GM19239 (cell line): ENCODE measurements at places on chromosomes 7 and 10.

- DNase-seq: no peak
Observed at GRCh38 chr10:92208736-92209135, 82.1 kb downstream of the CPEB3 start.

- DNase-seq: no peak
Observed at GRCh38 chr7:158650821-158651225, 53.8 kb downstream of the NCAPG2 start.

DNA sequence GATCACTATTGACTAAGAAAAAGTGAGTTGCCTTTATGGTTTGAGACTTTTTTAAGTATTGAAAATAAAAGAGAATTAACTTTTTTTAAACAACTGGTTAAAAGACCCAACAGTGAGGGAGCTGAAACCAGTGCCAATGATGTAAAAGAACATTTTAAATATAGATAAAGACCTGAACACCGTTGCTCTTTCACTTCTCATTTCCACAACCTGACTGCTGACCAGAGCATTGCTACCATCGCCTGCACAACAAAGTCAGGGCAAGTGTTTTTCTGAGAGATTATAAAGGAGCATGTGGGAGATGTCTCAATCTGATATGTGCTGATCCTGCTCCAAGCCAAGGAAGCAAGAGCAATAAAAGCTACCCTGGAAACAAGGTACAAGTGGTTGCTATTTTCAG lies 34.7 kb downstream of the IMMP2L start:
- peak; percentile 5 for DNase-seq

DNA sequence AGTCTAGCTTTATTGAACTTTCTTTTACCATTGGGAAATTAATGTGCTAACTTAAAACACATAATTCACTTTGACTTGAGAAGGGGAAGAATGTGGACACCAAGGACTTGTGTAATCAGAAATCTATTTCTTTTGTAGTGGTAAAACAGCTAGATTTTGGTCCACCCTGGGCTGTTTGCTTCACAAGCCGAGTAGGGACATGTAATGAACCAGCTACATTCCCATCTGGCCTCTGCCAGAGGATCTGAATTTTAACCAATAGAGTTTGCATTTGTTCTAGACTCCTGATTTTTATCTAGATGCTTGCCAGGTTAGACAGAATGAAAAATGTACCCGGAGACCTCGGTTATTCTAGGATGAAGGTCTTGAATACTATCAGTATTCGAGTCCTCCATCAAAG lies 1.9 kb downstream of the CACNB2 start:
- no peak for DNase-seq

GRCh38 chr7:100363098-100363497 lies 5.2 kb downstream of the PILRB start:
- no peak for DNase-seq

GRCh38 chr7:120731271-120731670 lies 126.7 kb downstream of the TSPAN12 start:
- no peak for DNase-seq

- no peak for DNase-seq
Observed at GRCh38 chr10:60896033-60896432, 48.0 kb downstream of the RHOBTB1 start.

GRCh38 chr10:89256962-89257361 lies 5.4 kb upstream of the LIPA start:
- no peak for DNase-seq

DNA sequence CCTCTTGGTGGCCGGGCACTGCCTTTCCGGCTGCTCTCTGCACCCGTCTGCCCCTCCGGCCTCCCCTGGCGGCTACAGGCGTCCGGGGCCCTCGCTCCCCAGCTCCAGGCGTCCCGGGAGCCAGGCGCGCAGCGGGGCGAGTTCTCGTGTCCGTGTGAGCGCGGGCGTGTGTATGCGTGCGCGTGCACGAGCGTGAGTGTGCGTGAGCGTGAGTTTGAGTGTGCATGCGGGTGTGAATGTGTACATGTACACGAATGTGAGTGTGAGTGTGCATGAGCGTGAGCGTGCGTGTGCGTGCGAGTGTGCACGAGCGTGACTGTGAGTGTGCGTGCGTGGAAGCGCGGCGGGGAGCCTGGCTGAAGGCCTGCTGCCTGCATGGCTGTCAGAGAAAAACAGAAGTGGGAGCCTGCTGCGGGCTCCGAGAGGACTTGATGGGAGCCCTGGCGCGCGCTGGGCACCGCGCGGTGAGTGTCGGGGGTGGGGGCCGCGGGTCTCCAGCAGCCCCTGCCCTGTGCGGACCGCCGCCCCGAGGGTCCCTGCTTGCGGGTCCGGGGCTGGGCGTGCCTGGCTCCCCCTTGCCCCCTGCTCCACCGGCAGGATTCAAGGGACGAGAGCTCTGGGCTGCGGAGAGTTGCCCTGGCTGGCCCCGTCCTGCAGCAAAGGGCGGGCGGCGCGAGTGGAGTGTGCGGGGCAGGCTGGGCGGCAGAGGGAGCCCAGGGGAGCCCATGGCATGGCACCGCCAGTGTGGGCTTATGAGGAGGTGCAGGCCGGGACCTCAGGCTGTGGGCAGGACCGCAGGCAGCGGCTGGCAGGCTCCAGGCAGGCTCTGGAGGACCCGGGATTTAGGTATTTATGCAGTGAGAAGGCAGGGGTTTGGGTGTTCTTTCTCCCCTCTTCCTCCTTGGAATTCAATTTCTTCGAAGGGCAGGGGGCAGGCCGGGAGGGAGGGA lies 75.8 kb upstream of the EN2 start:
- no peak for DNase-seq

DNA sequence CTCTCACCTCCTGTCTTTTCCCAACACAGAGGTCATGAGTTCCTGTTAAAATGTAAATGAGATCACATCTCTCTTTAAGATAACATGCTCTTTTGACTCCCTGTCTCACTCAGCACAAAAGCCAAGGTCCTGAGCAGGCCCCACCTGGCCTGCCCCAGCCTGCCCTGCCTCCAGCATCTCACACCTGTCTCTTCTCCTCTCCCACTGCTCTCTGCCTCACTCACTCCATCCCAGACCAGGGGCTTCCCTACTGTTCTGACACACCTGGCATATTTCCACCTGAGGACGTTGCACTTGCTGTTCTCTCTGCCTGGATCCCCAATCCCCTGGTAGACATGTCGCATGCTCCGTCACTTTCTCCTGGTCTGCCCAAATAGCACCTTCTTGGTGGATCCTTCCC lies 285.0 kb upstream of the ZMIZ1 start:
- no peak for DNase-seq

DNA sequence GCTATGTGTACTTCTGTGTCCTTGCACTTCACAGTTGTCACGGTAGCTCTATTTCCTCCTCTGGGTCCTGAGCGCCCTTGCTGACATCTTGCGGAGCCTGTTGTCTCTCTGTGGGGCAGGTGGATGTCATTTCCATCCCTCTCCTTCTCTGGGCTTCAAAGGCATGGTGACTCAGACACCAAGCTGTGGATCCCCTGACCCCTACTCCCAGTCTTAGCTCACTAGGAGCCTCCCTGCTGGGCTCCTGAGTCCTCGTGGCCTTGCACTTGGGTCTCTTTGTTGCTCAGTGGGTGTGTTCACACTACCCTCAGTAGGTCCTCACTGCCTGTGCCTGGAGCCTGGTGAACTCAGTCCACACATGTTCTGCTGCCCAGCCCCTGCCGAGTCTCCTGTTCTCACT lies 100.3 kb upstream of the PAX2 start:
- no peak for DNase-seq

DNA sequence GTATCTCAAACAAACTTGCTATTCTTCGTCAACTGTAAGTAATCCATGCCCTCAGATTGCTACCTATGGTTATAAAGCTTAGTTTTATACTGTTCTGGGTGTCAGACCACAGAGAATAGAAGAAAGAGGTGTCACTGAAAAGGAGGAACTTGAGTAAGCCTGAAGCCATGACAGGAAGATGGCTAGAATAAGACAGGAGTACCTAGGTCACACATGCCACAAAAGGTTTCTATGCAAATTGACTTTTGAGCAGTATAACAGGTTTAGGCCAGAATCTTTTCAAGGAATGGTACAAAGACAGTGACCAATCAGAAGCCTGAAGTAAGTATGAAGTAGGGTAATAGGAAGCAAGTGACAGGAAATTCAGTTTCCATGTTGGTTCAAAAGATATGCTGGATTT lies 23.5 kb downstream of the FBXW4 start:
- DNase-seq: no peak

- DNase-seq: no peak
Observed at GRCh38 chr7:101869901-101870290, 52.5 kb downstream of the CUX1 start.

- DNase-seq: no peak
Observed at GRCh38 chr7:5854738-5855137, 25.9 kb upstream of the OCM start.

GRCh38 chr7:98834949-98835348 lies 34.9 kb downstream of the TMEM130 start:
- DNase-seq: no peak

GRCh38 chr10:44362866-44363711 lies 21.8 kb downstream of the CXCL12 start:
- DNase-seq: no peak

DNA sequence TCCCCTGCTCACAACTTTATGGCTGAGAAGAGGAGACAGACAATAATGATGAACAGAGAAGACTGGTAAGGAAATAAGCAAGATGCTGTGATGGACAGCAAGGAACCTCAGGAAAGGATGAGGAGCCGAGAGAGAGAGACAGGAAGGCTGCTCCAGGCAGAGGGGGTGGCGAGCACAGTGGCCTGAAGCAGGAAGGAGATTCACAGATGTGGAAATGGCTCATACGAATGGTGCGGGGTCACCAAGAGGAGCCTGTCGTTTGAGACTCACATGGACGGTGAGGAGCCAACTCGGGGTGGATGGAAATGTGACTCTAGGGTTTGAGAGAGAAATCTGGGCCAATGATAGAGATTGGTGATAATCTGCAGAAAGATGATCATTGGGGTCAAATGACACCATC lies 43.7 kb downstream of the KIAA1549 start:
- DNase-seq: no peak

GRCh38 chr7:152462995-152463708 lies 27.3 kb upstream of the KMT2C start:
- DNase-seq: no peak

- no peak for DNase-seq
Observed at GRCh38 chr10:116098411-116099022, 174.5 kb downstream of the GFRA1 start.

DNA sequence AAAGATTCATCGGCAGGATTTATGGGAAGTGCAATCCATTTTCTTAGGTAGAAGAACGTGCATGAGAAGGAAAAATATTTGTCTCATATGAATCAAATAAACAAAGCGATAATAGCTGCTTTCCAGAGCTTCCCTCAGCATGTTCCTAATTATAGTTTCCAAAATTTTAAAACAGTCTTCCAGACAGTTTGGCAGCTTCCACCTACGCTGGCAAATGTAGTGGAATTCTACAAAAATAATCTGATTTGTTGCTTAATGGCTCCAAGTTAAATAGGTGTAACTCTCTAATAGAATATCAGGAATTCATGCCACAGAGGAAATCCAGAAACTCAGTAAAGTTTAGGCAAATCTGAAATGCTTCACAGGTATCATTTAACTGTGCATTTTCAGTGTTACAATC lies 23.3 kb upstream of the AGBL3 start:
- no peak for DNase-seq

DNA sequence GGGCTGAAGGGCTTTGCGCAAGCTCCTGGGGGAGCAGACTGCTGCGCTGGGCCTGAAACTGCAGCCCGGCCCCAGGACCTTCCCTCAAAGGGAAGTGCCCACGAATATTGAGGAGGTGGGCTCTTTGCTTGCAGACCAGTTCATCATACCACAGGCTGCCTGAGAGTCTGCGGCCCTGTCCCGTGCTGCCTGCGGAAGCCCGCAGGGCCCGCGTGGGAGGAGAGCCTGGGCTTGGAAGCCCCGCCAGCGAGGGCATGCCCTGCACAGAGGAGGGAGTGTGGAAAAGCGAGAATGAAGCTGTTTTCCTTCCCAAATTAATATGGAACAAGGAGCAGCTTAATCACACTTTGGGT lies 83.6 kb upstream of the MKI67 start:
- DNase-seq: no peak

- DNase-seq: no peak
Observed at GRCh38 chr7:8131694-8132605, 130.0 kb downstream of the ICA1 start.

DNA sequence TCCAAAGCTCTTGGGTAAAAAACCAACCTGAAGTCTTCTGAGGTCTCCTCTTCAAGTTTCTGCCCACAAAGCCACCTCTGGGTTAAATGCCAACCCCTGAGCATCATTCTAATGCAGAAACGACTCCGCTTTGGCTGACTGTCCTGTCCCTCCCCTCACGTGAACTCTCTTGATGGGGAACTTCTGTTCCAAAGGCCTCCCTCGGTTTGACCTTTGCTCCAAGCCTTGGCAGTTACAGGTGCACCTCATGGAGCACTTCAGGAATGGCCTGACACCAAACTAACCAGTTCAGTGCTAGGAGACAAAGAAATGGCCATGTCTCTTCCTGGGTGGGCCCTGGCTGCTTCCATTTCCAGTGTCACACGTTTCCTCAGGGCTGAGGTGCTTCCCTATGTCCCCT lies 20.0 kb downstream of the CAMK2G start:
- DNase-seq: no peak

DNA sequence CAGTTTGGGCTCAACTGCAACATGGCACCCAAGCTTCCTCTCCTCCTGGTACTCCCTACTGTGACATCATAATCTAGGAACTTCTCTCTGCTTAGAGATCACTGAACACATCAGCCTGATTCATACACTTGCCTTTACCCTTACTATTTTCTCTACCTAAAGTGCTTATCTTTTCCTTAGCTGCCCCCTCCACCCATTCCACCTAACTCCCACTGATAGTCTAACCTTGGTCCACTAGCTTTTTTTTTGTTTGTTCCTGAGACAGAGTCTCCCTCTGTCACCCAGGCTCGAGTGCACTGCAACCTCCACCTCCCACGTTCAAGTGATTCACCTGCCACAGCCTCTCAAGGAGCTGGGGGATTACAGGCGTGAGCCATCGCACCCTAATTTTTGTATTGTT lies 15.9 kb downstream of the CUL2 start:
- no peak for DNase-seq

DNA sequence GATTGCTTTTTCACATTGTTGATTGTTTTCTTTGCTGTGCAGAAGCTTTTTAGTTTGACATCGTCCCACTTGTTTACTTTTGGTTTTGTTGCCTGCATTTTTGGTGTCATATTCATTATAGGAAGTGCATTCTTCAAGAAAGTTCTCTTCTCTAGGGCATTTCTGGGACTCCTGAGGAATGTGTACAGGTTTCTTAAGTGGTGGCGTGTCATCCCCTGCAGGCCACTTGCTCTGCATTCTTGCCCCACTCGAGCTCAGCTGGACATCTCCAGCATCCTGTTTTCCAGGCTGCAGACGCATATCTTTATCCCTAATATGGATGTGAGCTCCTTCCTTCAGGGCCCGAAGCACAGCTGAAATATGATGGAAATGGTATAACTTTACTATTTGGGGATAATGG lies 255.6 kb upstream of the HABP2 start:
- no peak for DNase-seq

- DNase-seq: no peak
Observed at GRCh38 chr10:49610458-49611165, 502 bp downstream of the SLC18A3 start.
